ENCODE measurements at places on chromosomes 3 and 15. TPM values are rescaled to one million over a fixed set of nuclear protein-coding genes. Genes with fewer than 3 reads are reported as not detected.

The IGDCC3 gene
- polyA plus RNA-seq = 1.6 TPM

The CPN2 gene
- 0.09 TPM for polyA plus RNA-seq

DNA sequence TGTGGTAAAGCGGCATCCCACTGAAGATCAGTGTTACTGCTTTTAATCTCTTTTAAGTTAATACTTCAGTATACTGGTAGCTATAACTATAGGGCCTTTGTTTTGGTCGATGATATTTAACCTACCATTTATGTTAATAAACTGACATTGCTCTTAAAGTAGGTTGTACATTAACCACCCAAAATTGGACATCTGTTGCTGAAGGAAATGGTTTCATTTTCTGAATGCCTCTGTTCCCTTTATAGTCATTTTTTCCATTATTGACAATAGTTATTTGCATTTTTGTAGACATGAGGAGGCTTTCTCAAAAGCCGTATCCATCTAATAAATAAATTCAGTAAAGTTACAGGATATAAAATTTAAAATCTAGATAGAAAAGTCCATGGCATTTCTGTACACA is 252.4 kb upstream of the UBE2E1 start:
- DNase-seq = no peak

- DNase-seq = peak; percentile 11
These were observed 805 bp downstream of the SERPINI1 start for GRCh38 chr3:167736264-167736787.

DNA sequence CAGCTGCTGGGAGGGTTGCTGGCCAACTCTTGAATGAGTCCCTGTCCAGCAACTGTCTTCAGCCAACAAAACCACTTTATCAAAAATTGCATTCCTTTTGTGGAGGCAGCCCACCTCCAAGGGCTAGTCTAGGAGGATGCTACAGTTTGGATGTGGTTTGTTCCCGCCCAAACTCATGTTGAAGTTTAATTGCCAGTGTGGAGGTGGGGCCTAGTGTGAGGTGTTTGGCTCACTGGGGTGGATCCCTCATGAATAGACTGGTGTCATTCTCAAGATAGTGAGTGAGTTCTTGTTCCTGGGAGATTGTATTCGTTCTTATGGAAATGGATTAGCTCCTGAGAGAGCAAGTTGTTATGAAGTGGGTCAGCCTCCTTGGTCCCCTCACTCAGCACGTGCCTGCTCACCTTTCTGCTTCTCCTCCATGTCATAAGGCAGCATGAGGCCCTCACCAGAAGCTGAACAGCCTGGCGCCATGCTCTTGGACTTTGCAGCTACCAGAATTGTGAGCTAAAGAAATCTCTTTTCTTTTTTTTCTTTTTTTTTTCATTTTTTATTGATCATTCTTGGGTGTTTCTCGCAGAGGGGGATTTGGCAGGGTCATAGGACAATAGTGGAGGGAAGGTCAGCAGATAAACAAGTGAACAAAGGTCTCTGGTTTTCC is 4.2 kb upstream of the RFC4 start:
- no peak for DNase-seq

DNA sequence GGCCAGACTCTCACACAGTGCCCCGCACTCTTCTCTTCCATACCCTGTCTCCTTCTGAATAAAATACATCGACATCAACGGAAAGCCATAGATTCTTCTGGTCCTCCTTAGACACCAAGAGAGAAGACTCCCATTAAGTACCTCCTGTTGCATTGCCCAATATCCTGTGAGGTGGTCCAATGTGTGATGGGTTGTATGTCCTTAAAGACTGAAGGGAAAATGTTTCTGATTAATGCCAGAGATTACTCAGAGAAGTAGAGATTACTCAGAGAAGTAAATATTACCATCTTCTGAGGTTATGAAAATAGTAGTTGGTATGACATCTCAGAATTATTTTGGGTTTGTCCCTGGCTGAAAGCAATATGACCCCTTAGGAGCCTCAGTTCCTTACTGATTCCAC is 60.8 kb upstream of the GALNT15 start:
- no peak for DNase-seq

DNA sequence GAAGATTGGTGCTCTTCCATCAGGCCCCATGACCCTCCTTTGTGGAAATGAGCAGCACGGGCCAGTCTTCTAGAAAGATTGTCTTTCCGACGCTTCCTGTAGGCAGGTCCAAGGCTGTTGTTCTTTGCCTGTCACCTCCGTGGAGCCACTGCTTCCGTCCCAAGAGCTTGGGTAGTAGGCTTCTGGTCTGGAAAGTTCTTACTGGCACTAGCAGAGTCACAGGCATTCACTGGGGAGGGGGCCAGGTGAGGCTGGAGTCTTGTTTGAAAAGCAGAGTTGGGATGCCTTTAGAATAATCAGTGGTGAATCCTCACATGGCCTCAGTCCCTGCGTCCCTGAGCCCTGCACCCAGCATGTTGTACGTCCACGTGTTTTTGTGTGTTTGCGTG is 76.2 kb upstream of the ADPGK start:
- no peak for DNase-seq

All from large intestine (tissue), 12 donors.